ENCODE measurements at places on chromosomes 12 and 14.

- DNase-seq: no peak
These were observed 213.1 kb downstream of the AEBP2 start for GRCh38 chr12:19652386-19652785.

- DNase-seq: peak; percentile 86
These were observed 43.9 kb upstream of the ESR2 start for GRCh38 chr14:64337888-64338615.

- no peak for DNase-seq
These were observed 41.3 kb downstream of the FANCM start for GRCh38 chr14:45177076-45177475.

- no peak for DNase-seq
These were observed 110.5 kb downstream of the ERGIC2 start for GRCh38 chr12:29270446-29270845.

DNA sequence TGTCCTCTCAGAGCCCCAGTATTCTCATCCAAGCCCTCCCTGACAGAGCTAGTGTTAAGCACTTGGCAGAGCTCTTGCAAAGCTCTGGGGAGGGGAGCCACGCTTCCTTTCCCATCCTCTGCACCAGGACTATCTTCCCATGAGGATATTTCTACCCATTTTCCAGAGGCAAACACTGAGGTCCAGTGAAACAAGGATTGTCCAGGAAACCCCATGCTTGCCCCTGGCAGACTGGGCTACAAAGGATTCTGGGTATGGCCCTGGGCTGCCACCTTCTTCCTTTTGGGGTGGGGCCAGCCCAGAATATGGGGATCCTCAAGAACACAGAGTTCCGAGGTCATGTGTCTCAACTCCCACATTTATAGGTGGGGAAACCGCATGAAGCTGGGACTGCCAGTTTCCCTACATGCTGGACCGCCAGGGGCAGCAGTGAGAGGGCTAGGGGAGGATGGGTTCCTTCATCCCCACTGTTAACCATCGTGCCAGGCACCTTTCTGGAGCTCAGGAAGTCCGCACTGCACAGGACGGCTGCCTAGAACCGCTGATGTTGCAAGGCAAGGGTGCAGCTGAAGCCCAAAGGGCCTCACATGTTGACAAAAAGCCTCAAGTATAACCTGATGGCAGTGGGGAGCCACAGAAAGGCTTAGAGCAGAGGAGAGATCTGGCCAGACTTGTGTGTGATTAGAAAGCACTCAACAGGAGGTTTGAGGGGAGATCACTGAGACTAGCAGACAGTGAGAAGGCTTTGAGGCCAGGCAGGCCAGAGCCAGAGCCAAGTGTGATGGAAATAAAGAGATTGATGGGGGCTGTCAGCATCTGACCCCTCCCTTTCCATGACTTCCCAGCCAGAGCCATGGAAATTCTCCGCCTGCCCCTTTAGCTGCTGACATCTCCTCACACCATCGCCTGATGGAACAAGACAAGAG is 5.5 kb upstream of the CCDC85C start:
- no peak for DNase-seq

DNA sequence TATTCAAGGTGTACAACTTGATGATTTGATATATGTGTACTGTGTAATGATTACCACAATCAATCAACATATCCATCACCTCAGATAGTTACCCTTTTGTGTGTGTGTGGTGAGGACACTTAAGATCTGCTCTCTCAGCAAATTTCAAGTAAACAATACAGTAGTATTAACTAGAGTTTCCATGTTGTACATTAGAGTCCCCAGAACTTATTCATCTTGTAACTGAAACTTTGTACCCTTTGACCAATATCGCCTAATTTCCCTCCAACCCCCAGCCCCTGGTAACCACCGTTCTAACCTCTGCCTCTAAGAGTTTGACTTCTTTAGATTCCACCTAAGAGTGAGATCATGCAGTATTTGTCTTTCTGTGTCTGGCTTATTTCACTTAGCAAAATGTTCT is 12.1 kb downstream of the ADCK1 start:
- DNase-seq: no peak

GRCh38 chr12:127459166-127459565 is 807.8 kb upstream of the TMEM132C start:
- DNase-seq: no peak

DNA sequence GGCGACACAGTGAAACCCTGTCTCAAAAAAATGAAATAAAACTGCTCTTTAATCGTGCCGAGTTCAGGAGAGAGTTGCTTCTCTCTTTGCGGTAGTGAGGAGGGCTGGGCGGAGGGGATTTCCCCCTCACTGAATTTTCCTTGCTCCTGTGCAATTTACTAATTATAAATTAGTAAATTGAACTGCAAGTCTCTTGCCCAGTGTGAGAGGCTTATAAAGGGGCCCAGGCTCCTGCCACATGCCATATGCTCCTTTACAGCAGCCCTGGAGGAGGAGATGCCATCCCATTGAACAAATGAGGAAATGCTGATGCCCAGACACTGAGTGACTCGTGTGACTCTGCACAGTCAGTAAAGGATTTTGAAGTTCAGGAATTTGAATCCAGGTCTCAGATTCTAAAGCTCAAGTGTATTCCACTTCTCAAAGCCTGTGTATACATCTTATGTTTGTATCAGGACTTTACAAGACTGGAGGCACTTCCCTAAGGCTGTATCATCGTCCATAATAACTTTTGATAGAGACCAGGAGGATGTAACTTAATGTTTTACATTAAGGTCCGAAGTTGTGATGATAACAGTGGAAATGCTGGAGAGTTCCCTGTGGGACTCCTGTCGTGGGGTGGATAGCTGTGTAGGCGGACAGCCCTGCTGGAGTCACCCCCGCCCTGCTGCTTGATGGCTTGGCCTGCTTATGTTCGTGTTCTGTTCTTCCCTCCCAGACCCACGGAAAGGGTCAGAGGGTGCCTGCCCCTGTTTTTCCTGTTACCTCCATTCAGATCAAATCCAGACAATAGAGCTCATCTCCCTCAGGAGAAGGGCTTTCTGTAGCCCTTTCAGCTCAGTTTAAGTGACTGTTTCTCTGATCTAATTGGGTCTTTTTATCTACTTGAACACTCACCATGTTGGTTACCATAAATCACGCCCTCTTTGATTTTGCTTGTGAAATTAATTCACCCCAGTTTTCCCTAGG is 13.9 kb downstream of the PELI2 start:
- DNase-seq: no peak

DNA sequence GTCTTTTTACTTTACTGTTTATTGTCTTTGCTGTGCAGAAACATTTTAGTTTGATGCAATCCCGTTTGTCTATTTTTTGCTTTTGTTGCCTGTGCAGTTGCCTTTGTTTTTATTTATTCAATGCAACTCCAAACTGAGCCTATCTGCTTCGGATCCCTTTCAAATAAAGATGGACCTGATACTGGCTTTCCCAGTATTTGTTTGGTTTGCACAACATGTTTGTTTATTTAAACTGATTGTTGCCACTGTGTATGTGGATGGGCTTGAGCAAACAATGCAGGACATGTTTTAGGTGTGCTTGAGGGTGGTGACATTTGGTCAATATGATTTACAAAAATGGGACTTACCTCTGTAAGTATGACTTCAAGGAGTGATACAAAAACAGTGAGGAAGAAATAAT is 6.7 kb downstream of the TRHDE start:
- DNase-seq: no peak
